ENCODE measurements at places on chromosomes 5 and 9.

- no peak for DNase-seq
Observed at GRCh38 chr9:84027201-84027600, 46.6 kb downstream of the RMI1 start.

DNA sequence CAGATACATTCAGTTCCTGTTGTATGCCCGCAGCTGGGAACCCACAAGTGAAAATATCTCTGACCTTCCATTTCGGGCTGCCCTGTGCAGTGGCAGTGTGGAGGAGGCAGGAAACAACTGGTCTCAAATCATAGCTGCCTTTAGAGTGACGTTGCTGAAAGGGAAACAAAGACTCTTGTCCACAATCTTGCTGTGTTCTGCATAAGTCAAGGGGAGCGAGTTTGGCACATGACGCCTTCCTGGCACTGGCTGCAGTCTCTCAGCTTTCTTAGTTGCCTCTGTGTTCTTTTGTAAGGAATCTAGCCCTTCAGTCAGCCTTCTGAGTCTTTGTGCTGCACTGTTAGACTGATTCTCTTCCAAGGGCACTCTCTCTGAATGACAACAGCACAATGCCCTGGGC lies 24.0 kb downstream of the ADAMTS16 start:
- DNase-seq = no peak

DNA sequence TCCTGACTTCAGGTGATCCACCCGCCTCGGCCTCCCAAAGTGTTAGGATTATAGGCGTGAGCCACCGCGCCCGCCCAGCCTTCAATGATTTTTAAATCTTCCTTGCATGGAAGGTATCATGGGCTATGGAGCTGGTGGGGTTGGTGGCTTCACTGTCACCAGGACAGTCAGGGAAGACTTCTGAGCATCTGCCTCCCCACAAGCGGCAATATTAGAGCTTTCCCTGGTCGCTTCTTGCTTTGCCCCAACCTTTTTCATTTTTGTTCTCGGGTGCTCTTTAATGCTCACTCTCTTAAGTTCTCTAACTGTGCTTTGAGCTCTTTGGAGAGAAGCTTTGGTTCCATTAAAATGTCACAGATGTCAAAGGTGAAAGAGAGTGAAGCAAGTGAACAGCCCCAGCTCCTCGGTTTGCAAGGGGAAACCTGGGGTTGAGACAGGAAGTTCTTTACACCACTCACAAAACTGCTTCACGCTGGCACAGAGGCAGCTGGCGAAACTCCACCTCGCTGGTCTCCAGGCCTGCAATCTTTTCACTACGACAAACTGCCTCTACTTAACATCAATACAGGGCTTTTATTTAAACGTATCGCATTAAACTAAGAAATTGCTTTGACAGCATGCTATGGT lies 142.5 kb upstream of the RETREG1 start:
- no peak for DNase-seq

- no peak for DNase-seq
Observed at GRCh38 chr9:126838055-126838811, 22.2 kb upstream of the ZBTB34 start.

DNA sequence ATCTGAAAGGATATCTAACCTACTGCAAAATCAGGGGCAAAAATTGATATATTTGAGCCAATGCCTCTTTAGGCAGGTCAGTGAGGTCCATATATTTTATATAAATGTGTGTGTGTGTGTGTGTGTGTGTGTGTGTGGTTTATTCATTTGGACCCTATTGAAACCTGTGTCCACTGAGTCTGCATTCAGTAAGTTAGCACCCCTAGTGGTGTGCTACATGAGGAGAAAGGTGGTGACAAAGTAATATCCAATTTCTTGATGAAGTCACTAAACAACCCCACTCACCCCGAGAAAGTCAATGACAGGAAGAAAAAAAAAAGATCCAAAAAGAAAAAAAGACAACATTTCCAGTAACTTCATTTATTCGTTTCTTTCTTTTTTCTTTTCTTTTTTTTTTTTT lies 4.1 kb downstream of the FBXW11 start:
- DNase-seq = no peak
